Activated CD8-positive, alpha-beta memory T cell treated with anti-CD3 and anti-CD28 coated beads, Interleukin-2, amount 50 U/mL, for 48 hours (primary cell): ENCODE measurements at places on chromosomes 1 and 21.

DNA sequence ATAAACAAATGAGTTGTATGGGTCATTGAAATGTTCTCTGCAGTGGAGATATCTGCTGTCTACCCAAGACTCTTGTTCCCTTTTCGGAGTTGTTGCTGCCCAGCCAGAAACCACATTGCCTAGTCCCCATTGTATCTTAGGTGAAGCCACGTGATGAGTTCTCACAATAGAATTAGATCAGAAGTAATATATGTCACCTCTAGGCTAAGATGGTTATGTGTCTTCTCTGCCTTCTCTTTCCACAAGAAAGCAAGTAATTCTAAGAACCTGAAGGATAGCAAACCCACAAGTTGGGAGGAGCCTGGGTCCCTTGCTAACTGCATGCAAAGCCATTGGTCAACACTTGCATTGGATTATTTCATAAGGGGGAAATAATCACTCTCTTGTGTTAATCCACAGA is 76.6 kb downstream of the ADCY10 start:
- no peak for DNase-seq

GRCh38 chr1:31073044-31073443 is 7.5 kb upstream of the PUM1 start:
- DNase-seq = no peak

- no peak for DNase-seq
Observed at GRCh38 chr1:177219554-177220458, 49.0 kb downstream of the BRINP2 start.

DNA sequence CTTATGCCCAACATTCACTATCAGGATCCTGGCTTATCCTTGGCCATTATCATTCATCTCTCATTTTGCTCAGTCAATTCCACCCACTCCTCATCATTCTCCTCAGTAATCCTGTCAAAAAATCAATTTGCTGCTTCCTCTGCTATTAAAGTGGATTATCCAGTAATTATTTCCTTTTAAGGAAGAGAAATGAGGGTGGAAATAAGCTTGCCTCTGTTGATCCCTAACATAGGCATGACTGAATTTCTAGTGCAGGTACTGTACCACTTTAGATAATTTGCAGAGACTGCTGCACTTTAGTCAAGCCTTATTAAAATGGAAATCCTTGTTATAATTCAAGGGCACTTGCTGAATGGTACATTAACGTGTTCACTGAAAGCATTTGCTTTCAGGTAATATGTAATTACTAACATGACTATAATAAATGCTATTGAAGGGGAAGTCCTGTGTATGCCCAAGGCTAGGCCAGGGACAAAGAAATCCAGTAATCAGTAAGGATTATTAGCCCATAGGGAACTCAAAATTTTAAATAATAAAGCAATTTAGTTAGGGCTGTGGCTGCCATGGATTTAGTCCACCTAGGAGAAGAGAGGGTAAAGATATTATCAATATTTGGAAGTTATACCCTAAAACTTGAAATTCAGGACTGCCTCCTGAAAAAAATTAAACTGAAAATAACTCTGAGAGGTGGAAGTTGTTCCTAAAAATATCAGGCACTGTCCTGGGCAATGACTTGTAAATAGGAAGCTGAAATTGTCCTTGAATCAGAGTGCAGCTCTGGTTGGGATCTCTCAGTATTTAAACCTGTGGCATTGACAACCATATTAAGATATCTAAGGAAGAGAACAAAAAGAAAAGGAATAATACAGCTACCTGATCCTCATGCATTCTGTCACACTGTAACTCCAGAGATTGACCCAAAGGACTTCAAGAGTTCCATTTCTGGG is 43.4 kb downstream of the RGS2 start:
- no peak for DNase-seq

- DNase-seq = no peak
Observed at GRCh38 chr1:104195395-104195794, 445.7 kb downstream of the AMY1C start.

DNA sequence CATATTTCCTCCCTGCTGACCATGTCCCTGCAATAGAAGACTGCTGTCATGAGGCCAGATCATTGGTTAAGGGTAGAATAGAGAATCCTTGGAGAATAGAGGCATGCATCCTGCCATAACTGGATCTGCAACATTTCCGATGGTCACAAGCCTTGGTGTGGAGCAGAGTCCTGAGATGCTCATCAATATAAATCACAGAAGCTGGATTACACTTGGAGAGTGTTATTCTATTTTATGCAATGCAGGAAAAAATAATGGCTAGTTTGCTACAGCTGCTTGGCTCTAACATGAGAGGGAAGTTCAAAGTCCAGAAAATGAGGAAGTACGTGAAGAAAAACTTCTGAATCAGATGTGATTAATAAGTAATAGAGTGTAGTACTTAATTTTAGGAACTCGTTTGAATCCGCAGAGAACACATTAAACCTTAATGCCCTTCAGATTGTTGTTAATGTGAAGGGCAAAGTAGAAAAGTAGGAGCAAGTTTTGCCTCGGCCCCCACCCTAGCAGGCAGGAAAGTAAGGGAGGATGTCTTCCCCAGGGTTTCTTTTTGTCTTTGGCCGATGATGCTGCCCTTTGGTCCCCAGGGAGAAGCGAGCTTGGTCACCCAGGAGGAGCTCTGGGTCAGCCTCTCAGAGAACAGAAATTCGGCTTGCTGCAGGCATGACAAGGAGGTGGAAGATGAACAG is 59.5 kb downstream of the KCNK1 start:
- no peak for DNase-seq

- DNase-seq = peak; percentile 100
Observed at GRCh38 chr1:27044613-27045151, 32.0 kb upstream of the TENT5B start.

DNA sequence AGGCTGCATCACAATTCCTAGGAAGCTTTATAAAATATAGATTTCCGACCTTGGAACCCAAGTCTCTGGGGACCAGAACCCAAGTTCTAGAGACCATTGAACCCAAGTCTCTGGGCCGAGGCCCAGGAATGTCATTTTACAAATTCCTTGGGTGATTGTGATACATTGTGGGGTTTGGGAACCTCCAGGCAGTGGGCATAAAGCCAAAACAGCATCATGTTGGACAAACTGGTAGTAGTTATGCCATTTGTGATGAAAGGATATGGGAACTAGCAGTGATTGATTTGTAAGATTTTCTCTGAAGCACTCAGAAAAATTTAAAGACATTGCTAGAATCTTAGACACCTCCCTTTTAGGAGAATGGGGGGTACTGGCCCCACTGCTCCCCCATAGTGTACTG is 160.2 kb downstream of the HIVEP3 start:
- no peak for DNase-seq

DNA sequence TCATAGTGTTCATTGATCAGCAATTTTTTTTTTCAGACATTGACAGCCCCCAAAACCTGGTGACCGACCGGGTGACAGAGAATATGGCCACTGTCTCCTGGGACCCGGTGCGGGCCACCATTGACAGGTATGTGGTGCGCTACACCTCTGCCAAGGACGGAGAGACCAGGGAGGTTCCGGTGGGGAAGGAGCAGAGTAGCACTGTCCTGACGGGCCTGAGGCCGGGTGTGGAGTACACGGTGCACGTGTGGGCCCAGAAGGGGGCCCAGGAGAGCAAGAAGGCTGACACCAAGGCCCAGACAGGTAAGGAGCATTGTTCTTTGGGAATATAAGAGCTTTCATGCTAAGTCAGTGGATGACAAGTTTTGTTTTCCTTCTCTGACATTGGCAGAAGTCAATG is 49.3 kb downstream of the TNN start:
- DNase-seq = no peak

GRCh38 chr1:19165501-19165900 is 44.6 kb downstream of the UBR4 start:
- DNase-seq = no peak

- DNase-seq = no peak
Observed at GRCh38 chr1:246320286-246320685, 186.8 kb downstream of the SMYD3 start.

- no peak for DNase-seq
Observed at GRCh38 chr1:93979040-93979717, 69.9 kb upstream of the GCLM start.

- DNase-seq = no peak
Observed at GRCh38 chr1:230750986-230751625, 3.9 kb downstream of the CAPN9 start.

DNA sequence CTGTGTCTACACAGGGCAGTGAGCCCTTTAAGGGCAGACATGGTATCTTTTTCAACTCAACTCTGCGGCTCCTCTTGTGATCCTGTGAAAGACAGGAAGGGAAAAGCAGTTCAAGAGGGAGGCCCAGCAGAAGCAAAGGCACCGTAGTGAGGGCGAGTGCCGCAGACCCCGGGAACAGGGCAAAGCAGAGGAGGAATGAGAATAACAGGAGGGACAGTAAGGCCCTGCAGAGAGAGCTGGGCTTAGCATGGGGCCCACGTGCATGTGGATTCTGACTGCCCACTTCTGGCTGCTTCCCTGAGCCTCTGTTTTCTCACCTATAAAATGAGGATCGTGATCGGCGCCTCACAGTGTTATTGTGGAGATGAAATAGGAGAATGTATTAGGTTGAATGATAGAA is 409.3 kb downstream of the PTPRU start:
- no peak for DNase-seq

GRCh38 chr1:2231532-2232254 is 3.6 kb downstream of the SKI start:
- DNase-seq = peak; percentile 81

- no peak for DNase-seq
Observed at GRCh38 chr1:80066060-80066459, 1059.5 kb upstream of the ADGRL4 start.

- DNase-seq = no peak
Observed at GRCh38 chr1:29629814-29630516, 393.6 kb downstream of the PTPRU start.

DNA sequence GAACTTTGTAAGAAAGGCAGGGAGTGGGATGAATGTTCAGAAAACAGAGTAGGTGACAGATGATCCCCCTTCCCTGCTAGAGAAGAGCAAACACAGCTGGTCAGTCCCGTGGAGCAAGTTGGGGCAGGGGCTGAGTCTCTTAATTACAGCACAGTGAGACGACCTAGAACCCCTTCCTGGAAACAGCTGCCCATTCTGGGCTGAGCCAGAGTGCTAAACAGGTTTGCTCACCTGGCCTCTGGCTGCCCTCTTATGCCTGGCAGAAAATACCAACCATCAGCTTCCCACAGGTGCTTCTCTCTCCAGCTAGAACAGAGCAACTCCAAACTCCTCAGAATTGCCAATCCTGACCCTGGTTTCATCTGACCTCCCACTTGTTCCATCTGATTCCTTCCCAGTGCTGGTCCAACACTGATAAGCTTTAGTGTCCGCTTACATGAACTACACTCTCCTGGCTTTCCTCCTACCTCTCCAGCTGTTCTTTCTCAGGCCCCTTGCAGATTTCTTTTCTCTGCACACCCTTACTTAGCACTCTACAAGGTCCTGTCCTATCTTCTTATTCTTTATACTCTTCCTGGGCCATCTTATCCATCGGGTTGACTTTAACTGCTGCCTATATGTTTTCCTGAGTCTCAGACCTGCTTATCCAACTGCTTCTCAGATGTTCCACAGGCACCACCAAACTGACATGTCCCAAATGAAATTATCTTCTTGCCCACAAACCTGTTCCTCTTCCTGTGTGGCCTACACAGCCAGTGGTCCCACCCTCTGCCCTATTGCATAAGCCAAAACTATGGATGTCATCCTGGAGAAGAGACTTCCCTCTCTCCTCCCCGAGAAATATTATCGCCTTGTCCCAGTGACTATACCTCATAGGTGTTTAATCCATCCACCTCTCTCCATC is 22.6 kb upstream of the COL9A2 start:
- peak; percentile 47 for DNase-seq

- DNase-seq = no peak
Observed at GRCh38 chr1:235068158-235069121, 60.2 kb downstream of the TOMM20 start.

DNA sequence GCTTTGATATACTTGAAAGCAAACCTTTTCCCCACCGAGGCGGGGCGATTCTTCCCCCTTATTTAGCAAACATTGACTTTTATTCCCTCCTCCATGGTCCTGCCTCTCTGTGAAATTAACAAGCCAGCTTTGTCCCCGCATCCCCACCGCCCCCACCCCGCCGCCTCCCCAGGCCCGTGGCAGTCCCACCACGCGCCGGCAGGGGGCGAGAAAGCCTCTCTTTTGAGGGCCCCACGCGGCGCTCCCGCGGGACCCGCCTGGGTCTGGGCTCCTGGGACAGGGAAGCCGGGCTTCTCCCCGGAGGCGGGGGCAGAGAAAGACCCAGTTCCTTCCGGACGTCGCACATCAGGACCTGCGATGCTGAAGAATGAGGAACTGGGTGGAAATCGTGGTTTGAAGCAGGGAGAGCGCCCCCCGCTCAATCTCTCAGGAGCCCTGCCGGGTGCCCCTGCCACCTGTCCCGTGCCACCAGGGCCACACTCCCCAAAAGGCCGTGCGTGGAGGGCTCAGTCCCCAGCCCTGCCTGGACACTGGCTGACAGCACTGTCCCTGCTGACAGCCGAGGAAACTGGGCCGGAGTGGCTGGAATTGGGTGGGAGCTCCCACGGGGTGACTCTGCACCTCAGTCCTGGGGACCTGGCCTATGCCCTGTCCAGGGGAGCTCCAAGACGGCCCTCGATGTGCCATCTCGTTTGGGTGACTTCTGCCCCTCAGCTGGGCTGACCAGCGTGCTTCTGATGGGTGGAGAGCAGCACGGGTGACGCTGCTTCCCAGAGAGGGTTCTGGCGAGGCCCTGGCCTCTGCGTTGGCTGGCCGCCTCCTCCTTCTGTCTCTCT is 8.6 kb upstream of the ACTRT2 start:
- DNase-seq = peak; percentile 90

DNA sequence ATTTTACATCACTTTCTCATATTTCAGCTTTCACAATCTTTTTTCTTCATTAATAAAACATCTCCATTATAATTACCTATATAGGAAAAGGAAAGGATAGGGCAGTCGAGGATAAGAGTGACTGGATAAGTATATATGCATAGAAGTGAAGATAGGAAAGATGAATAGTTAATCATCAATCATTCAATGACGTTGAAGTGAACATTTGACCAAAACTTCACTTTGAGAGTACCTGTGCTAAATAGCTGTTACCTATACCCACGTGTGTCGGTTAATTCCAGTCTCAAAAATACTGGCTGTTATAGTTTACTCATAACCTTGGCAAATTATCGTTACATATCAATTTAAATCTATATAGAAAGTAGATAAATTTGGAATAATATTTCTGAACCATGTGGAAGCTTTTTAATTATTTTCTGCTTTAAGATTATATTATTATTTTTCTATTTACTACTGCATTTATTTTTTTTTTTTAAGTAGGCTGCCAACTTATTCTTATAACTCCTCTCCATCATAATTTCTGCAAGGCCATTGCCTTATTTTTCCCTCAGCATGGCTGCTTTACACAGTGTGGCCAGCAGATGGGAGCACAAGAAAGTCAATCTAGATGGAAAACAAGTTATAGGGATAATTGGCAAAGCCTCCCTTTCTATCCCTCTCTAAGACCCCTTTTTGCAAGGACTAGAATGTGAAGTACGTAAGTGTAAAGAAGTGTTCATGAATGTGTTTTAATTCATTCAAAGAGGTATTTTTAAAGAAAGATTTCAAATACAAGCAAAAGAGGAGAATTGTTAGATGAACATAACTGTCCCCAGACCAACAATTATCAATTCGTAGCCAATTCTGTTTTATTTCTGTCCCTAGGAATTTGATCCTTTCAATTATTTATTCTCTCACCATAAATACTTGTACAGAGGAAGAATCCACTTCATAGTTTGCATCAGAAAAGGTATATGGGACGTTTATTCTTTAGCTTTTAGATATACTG is 290.4 kb downstream of the KCNT2 start:
- DNase-seq = no peak
